ENCODE measurements at places on chromosomes 1 and 21.

GRCh38 chr1:207073906-207074820 is 14.5 kb upstream of the C4BPB start:
- DNase-seq = no peak

GRCh38 chr1:214022810-214023425 is 35.1 kb downstream of the PROX1 start:
- no peak for DNase-seq

DNA sequence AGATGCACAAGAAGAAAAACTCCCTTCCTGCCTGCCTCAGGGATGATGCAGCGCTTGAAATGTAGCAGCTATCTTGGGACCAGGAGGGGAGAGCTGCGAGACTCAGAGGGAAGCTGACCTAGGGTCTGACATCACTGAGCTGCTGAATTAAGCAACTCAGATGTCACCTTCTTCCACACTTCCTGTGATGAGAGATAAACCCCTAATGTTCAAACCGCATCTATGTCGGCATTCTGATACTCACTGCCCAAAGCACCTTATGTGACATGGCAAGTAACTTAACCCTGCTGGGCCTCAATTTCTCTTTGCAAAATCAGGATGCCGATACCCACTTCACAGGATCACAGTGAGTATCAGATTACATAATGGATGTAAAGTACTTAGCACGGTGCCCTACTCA is 9.1 kb upstream of the AK2 start:
- DNase-seq = no peak

GRCh38 chr21:42003051-42003461 is 7.1 kb downstream of the ZBTB21 start:
- no peak for DNase-seq

DNA sequence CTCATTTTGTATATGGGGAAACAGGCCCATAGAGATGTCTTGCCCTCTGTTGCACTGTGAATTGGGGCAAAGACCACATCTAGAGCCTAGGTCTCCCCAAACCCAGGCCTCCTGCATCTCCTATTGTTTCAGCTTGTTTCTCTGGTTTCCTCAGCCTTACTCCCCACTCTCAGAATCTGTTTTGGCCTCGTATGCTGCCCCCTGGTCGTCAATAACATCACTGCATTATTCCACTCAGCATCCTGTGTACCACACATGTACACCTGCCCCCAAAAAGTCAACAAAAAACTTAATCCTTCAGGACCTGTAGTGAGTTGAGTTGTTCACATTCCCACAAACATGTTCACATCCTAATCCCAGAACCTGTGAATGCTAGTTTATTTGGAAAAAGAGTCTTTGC is 184.8 kb downstream of the BRINP2 start:
- DNase-seq = no peak

GRCh38 chr1:45765999-45766792 is 15.7 kb upstream of the IPP start:
- no peak for DNase-seq

DNA sequence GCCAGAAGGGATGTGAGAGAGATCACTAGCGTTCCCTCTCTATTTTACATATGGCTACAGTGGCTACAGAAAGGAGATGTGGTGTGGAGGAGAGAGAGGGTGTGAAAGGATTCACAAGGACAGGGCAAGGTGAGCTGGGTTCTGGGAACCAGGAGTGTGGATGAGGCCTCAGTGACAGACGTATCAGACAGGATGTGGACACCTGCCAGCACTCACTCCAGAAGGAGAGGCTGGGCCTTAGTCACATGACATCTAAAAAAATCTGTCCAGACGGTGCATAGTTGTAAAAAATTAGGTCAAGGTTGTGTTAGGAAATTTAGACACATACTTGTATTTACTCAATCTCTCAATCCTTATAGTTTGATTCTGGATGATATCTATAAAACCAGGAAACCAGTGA is 10.6 kb downstream of the TRIM67 start:
- DNase-seq = no peak

DNA sequence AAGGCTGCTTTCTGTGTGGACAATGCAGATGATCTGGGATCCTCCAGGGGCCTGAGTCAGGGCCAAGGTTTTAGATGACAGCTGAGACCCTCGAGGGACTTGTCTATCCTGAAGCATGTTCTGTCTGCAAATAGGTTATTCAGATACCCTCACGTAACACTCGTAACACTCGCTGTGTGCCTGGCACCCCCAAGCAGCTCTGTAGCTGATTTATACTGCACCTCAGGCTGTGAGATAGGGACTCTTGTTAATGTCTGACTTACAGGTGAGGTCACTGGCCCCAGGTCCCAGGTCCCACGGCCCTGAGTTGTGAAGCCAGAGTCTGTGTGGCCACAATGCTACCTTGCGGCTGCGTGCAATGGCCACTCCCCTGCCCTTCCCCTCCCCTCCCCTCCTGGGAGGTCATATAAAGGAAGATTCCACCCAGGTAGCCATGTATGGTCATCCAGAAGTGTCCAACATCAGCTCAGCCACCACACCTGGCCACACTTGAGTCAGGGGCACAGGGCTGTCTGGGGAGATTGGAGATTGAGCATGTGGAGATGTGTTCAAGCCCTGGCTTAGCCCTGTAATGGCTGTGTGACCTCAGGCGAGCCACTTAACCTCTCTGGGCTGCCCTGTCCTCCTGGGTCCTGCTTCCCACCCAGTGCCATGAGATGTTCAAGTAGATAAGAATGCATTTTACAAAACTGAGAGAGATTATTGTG is 687.7 kb downstream of the MATN1 start:
- no peak for DNase-seq

DNA sequence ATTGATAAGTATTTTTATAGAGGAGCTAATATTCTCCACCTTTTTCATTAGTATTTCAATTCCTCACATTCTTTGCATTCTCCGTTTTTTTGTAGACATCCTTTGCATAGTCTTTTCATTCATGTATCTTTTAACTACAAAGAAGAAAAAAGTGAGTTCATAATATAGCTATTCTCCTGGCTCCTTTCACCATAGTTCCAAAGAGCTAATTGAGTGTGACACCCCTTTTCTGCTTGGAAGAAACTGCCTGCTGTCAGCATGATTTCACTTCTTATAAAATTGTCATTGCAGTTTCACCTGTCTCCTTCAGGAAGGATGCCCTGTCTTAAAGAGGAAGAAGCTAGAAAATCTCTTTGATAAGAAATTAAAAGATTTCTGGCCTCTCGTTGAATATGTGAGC is 991.1 kb downstream of the KCNT2 start:
- DNase-seq = no peak

- DNase-seq = no peak
Observed at GRCh38 chr21:39675590-39675989, 62.9 kb downstream of the B3GALT5 start.

GRCh38 chr1:31868862-31869261 is 53.0 kb upstream of the SPOCD1 start:
- no peak for DNase-seq

- no peak for DNase-seq
Observed at GRCh38 chr1:19644395-19644680, 227 bp downstream of the NBL1 start.

DNA sequence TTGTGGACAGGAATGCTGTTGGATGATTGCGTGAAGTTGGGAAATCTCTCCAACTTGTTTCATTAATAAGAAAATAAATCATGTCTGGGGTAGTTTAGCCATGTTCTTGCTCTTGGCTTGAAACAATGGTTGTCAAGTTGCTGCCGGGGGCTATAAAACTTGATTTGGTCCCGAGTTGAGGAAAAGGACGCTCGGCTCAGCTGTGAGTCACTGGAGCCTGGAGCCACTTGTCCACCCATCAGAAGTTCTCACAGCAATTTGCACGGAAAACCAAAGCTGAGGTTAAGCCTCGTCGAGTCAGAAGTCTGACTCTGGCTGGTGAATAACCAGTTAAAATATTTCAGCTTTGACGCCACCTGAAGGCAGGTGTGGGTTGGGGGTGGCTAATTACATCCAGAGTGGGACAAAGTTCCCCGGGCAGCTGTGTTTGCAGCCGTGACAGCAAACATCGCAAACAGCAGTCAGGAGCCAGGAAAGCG is 19.7 kb upstream of the RIPK4 start:
- DNase-seq = no peak

GRCh38 chr21:29674343-29674742 is 265.5 kb downstream of the GRIK1 start:
- no peak for DNase-seq

DNA sequence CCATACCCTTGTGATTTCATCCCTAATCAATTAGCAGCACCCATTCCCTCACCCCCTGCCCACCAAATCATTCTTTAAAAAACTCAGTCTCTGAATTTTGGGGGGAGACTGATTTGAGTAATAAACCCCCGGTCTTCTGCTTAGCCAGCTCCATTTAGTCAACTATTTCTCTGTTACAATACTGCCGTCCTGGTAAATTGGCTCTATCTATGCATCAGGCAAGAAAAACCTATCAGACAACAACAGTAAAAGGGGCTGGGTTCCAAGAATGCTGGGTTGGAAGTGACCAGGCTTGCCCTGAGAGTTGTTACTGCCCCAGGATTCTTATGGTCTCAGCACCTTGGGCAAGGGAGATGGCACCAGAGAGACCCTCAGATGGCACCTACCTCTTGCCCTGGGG is 16.3 kb upstream of the C1orf198 start:
- DNase-seq = no peak

DNA sequence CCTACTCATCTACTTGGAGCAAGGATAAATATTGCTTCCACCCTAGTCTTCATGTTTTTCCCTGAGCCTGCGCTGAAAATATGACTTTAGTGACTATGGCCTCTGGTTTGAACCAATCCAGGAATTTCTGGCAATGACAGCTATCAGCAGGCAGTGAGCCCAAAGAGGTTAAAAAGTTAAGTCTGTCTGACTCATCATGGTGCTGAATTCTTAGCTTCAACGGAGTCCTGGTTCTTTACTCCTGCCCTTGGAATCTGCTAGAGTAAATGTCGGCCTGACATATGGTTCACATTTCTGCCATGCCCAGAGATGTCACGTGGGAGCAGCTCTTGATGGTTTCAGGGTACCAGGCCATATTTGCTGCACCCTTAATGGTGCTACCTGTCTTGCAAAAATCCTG is 351.6 kb upstream of the PLXNA2 start:
- DNase-seq = no peak

- no peak for DNase-seq
Observed at GRCh38 chr1:70220517-70221237, 503 bp upstream of the SRSF11 start.

DNA sequence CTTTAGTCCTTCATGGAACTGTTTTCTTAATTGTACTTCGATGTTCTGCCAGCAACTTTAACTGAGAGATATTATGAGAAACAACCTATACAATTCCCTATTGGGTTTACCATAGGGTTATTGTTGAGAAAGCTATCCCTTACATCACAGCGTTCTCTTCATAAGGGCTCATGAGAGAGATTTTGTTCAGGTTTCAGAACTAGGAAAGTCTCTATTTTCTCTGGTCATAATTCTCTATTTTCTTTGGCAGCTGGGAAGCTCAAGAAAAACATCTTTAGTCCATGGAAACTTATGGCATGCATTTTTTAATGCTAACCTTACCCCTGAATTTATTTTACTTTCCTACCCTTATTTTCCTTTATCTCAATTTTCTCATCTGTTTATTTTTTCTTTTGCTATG is 38.2 kb downstream of the NMNAT2 start:
- no peak for DNase-seq

DNA sequence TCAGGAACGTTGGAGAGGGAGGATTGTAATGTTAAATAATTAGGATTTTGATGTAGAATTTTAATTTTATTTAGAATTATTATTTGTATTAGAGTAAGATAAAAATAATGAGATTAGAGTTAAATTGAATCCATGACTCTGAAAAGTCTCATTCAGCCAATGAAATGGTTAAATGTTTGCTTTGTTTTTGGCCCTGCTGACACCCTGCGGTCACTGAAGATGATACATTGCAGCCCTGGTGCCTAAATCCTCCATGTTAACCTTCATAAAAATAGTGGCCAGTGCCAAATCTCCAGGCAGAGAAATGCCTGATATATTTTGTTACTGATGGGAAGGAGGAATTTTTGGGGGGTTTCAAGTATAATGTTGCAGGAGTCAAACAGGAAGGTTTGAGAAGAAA is 27.3 kb upstream of the RLF start:
- no peak for DNase-seq

DNA sequence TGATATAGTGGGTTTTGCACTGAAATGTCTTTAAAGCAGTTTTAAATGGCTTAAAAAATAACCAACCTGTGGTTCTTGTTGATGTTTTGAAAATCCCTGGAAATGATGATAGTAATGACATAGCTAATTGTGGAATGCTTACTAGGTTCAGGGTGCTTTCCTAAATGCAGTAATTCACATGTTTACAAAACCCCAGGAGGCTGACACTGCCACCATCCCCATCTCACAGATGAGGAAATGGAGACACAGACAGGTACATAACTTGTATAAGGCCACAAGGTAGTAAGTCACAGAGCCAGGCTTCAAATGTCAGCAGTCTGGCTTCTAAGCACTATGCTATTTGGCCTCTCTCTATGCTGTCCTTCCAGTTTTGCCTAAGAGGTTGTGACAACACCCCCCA is 40.6 kb downstream of the C8B start:
- DNase-seq = no peak

DNA sequence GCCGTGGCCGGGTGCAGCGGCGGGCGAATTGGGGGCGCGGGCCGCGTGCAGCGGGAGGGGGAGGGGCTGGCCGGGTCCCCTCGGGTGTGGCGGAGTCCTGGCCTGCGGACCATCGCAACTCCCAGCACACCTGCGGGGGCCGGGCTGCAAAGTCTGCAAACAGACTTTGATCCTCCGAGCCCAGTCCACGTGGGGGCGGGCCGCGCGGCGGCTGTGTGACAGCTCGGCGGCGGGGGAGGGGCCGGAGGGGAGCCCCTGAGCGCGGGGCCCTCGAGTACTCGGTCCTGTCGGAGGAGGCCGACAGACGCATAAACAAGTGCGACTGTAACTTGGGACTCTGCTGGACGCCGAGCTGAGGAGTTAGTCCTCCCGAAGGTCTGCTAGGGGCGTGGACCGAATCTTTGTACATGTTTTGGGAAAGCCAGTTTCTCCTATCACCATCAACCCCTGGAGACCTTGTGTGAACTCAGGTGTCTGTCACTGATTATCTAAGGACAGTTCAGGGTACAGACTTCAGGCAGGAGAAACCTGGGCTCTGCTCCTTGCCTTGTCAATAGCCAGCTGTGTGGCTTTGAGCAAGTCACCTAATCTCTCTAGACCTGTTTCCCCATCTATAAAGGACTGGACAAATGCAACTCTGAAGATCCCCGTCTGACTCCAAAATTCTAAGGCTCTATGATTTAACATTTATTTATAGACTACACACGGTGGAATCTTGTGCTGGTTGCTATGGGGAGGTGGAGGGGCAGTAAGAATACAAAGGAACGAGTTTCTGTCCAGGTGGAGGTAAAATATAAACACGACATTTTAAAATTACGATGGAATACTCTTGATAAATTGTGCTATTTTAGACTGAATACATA is 710 bp upstream of the SLC30A1 start:
- no peak for DNase-seq

- no peak for DNase-seq
Observed at GRCh38 chr1:200258447-200259375, 151.1 kb downstream of the ZNF281 start.

- DNase-seq = peak; percentile 66
Observed at GRCh38 chr1:197464044-197464443, 196.0 kb downstream of the CRB1 start.

Measured in right hindlimb (tissue), 1 donor.